GM19239 (cell line): ENCODE measurements at places on chromosomes 4 and X.

- no peak for DNase-seq
Observed at GRCh38 chr4:140816806-140817510, 60.8 kb upstream of the TBC1D9 start.

DNA sequence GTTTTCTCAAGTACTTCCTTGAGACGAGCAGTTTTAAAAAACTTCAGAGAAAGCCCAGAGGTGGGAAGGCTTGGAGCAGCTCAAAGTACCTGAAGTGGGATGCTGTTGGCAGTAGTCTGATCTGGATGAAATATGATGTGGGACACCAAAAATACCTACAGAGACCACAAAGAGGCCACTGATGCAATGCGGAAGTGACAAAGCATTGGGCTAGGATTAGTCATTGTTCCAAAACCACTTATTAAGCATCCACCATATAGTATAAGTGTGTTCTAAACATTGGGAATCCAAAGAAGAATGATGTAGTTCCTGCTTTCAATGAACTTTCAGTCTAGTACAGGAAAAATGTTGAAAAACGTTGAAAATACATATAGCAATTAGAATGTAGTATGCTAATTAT, 386.1 kb upstream of the CNKSR2 start:
- DNase-seq, result no peak

- no peak for DNase-seq
Observed at GRCh38 chr4:54015423-54016030, 48.9 kb downstream of the CHIC2 start.

DNA sequence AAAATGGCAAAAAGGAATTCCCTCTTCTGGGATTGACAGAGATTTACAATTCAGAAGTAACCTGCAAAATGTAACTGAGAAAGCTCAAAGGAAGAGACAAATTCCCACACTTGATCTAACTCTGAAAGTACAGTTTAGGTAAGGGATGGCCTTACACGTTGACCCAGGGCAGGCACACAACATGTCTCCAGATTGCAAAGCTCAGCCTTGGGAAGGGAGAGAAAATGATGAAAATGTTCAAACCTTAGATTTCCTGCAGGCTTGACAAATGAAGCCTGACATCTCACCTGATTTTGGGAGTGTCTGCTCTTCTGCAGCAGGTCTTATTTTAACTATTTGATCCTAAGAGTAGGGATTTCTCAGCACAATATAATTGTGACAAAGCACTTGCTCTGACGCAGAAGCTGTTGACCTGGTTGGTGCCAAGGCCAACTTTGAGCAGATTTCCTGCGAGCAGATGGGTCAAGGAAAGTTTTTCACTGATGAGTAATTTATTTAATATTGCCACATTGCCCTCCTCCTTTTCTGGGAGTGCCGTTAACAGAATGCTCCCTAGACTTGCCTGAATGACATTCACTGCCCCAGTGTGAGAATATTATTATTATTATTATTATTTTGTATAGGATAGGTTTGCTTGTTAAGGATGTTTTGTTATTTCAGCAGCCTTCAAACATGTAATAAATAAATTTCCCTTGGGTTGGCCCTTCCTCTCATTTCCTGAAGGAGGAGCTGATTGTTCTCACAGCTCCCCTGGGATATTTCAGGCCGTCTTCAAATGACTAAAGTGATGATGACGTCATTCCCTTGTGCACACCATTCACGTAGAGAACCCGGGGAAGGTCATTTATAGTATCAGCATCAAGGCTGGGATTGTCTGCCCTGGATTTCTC, 157.1 kb downstream of the VEGFC start:
- DNase-seq, result no peak

- no peak for DNase-seq
Observed at GRCh38 chrX:124230655-124231450, 101.6 kb upstream of the TEX13D start.

GRCh38 chrX:131827935-131828334, 195.2 kb upstream of the STK26 start:
- DNase-seq, result no peak

DNA sequence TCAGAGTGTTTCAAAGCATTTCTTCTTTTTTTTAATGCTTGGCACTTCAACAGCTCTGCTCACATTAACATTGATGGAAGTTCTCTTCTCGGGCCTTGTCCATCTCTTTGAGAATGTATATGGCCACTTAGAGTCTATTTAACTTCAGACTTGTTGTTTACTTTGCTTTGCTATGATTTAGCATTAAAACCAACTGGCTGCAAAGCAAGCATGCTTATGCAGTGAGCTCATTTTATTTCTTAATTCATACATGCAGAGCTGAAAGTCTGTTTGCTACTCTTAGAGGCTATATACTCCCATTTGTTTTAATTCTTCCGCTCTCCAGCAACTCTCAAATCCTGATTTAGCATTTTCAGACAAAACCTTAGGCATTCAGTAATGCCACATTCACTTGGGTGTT, 107.6 kb upstream of the PACRGL start:
- DNase-seq, result no peak

- no peak for DNase-seq
Observed at GRCh38 chr4:113979905-113980615, 613 bp upstream of the ARSJ start.

DNA sequence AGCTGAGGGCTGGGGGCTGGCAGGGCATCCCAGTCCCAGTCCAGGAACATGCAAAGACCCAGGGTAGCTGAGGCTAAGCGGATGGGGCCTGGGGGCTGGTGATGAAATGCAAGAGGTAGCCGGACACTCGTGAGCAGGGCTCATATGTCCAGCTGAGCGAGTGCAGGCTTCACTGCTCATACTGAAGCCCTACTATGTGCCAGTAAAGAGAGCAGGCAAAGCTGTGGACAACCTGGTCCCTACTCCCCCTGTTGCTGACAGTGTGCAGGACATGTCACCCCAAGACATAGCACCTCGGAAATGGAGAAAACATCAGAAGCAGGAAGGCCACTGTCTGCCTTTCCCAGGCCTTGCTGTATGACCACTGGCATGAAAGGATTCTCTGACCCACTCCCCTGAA, 122.4 kb upstream of the STX18 start:
- DNase-seq, result no peak

DNA sequence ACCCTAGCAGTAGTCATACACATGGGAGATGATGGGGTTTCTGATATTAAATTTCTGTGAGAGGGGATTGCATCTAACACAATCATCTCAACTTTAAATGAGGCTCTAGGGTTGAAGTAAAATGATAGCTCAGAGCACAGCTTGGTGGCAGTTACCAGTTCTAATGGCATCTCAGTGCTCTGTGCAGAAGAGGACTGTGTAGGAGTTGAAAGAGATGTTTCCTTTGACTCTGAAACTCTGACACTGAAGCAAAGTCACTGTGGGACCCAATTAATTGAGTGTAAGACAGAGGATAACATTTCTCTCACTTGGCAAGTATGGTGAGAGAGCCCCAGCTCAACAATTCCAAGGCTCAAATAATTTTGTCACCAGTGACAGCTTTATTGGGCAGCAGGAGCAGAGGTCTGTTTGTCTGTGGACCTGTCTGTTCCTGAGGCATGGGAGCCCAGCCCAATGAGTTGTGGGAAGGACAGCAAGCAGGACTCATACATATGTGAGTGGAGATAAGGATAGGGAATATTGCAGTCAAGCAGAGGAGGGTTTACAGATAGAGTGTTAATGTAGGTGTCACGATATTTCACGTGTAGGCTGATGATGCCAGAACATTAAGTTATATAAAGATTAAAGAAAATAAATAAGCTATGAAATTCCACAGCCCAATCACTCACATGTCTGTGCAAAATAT, 76.7 kb upstream of the NAF1 start:
- DNase-seq, result no peak

- no peak for DNase-seq
Observed at GRCh38 chr4:99215521-99215920, 3.5 kb downstream of the ADH6 start.

DNA sequence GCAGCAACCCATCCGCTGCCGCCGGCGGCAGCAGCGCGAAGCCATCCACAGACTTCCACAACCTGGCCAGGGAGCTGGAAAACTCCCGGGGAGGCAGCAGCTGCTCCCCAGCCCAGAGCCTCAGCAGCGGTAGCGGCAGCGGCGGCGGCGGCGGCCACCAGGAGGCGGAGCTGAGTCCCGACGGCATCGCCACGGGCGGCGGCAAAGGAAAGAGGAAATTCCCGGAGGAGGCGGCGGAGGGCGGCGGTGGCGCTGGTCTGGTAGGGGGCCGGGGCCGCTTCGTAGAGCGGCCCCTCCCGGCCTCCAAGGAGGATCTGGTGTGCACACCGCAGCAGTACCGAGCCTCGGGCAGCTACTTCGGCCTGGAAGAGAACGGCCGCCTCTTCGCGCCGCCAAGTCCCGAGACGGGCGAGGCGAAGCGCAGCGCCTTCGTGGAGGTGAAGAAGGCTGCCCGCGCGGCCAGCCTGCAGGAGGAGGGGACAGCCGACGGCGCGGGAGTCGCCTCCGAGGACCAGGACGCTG, 4.9 kb downstream of the PRDM8 start:
- peak; percentile 85 for DNase-seq

DNA sequence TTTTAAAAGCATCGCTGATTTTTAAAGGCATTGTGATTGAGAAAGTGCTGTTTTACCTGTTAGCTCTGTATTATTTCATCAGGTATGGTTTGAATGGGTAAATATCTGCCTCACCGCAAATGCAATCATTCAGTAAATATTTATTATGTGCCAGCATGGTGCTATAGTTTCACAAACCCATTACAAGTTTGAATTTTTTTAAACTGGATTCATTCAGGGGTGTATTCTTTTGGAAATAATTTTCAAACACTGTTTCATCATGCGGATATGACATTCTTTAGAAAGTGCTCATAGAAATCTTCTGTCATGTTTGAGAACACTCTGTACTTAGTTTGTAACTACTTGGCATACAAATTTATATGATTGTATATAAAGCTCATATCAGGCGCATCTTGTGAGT, 37.2 kb downstream of the LIMCH1 start:
- DNase-seq, result no peak

GRCh38 chr4:146308951-146309350, 94.6 kb downstream of the REELD1 start:
- DNase-seq, result no peak

DNA sequence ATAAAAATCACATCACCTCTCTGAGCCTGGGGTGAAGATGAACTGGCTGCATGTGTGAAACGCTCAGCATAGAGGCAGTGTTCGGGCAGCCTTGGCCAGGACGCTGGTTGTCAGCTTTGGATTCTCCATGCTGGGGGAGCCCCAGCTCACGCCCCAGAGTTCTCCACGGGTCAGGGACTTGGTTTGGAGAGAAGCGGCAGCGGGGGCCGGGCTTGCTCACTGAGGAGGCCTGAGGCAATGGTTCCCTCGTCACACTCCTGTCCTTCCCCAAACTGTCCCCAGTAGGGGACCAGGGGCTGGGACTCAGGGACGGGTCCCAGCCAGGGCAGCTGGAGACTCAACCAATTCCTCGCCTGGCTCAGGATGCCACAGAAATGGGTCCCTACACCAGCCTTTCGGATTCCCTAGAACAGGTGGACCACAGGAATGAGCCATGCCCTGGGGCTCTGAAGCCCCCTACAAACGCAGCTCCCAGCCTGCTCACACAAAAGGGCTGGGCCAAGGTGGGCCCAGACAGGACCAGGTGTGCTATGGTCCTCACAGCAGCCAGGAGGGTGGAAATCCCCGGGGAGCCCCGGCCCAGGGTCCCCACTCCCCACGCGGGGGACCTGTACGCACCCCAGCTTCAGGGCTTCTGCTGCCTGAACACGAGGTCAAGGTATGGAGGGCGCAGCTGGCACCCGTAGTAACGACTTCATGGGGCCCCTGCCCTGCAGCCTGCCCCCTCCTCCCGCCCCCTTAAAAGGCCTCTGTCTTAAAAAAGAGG, 1.4 kb downstream of the MXD4 start:
- no peak for DNase-seq

- DNase-seq, result no peak
Observed at GRCh38 chr4:7815562-7815961, 124.1 kb downstream of the AFAP1 start.

DNA sequence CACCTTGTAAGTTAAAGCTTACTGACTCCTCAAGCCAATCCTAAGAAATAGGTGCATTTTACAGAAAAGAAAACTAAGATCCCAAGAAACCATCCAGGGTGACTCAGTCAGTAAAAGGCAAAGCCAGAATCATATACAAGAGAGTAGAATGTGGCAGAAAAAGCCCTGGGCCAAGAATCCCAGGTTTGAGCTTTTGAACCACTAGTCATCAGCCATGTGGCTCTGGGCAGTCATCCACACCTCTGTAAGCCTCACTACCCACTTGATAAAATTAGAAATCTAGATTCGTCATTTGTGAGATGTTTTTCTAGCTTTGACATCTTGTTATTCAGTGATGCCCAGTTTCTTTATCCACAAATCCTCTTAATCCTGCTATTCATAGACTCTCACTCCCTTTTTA, 122.2 kb upstream of the PDE5A start:
- DNase-seq, result no peak

GRCh38 chrX:129925305-129926092, 19.5 kb downstream of the UTP14A start:
- no peak for DNase-seq

DNA sequence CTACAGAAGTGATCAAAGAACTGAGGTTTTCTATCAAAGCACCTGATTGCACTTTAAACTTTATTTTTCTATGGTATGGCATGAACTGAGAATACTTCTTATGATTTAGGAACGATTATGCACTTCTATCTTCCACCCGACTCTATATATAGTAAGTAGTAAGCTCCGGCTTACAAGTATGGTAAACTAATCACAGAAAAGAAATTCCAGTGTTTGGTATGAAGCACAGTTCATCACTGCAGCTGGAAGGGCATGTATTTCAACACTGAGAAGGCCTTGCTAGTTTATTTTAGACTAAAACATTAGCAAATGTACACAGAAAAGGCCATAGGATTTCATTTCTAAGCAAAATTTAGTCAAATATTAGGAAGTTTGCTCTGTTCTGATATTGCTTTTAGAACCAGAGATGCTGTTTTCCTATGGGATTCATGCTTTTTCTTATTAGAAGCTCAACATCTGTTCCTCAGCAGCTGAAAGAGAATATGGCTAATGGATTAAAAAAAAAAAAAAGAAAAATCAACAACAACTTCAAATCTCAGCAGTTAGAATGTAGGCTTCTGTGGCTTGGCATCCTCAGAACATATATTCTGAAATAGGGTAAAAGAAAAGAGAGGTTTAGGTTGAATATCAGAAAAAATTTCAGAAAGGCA, 273.5 kb downstream of the C4orf33 start:
- no peak for DNase-seq

DNA sequence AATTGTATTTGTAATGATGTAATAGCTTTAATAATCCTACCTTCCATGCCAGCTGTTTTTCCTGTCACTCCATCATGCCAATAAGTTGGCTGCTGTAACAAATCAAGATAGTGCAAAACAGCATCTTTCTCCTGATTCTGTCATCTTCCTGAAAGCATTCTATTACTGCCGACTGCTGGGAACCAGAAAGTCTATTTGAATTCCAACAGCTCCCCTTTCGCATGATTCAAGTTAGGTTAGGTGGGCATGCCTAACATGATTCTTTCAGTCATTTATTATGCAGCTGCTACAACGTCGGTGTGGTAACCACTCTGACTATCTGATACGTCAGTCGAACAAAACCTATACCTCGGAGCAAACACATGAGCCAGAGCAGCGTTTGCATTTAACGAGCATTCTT, 127.9 kb upstream of the DMD start:
- no peak for DNase-seq

- DNase-seq, result no peak
Observed at GRCh38 chrX:34875204-34875603, 67.4 kb upstream of the FAM47B start.

- DNase-seq, result no peak
Observed at GRCh38 chr4:5783486-5783885, 72.5 kb downstream of the EVC start.

GRCh38 chr4:86512631-86513030, 81.5 kb upstream of the PTPN13 start:
- DNase-seq, result no peak
